ENCODE measurements at places on chromosomes 7 and 10.

- DNase-seq, result no peak
Observed at GRCh38 chr10:124450012-124450782, at the start of gene NKX1-2. TSS of gene NKX1-2 (minus strand) at chr10:124450035. CDS start at chr10:124449943, 92 bp downstream.

GRCh38 chr10:29895456-29895855 lies 163.9 kb downstream of the JCAD start:
- DNase-seq, result peak; percentile 48

DNA sequence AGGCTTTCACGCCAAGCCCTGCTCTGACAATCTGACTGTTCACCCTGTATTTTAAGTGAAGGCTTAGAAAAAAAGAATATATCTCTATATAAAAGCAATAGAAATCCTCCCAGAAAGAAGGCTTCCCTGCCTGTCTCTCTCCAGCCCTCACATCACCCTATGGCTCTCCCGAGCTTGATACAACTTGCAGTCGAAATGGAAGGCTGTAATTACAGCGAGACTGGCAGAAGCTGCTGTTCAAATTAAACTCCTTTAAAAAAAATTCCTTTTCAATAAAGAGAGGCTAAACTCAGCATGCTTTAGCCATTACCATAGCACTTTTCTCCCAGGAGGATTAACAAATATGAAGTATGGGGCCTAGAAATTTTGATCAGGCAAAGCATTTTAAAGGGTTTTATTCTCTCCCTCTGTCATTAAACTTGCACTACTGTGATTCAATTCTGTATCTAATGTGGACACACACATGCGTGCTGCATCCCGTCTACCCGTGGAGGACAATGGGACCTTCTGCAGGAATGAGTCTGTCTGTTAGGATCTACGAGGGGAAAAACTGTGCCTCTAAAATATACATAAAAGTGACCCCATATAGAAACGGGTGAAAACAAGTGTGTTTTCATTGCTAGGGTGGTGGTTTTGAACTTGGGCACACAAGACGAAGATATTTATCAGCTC lies 223.8 kb downstream of the USP6NL start:
- DNase-seq, result no peak

DNA sequence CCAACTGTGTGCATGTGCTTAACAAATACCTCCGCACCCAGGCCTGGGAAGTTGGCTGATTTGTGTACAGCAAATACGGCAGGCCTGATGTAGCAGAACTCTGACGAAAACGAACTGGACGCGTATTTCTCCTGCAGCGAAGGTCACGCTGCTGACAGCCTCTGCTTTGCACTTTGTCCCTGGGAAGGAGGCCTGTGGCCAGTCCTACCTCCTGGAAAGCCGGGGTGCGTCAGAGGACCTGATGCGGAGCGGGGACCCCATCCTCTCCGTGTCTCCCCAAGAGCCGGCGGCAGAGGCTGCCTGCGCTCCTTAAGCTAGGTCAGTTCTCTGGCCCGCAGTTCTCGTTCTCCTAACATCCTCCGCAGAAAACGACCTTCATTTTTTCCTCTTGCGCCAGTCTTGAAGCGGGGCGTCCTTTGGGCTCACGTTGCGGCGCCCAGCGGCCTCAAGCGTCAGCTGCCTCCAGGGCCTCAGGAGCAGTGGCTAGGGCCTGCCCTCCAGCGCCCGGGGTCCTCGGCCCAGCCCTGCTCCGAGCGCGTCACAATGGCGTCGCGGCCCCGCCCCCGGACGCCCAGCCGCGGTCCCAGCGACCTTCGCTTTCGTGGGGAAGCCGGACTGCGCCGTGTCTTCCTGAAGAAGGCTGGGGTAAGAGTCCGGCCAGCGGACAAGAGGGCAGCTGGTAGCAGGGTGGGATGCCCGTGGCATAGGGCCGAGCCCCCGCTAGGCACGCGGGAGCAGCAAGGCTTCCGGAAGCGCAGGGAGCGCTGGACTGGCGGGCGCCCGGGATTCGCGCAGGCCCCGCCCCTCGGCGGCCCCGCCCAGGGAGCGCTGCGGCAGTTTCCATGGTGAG lies at the start of gene ZNF487:
TSS of gene ZNF487 (plus strand) at position 821 of the 850 bp plus-strand sequence. CDS start 38,703 bp downstream, outside the sequence.
- DNase-seq, result peak; percentile 56

DNA sequence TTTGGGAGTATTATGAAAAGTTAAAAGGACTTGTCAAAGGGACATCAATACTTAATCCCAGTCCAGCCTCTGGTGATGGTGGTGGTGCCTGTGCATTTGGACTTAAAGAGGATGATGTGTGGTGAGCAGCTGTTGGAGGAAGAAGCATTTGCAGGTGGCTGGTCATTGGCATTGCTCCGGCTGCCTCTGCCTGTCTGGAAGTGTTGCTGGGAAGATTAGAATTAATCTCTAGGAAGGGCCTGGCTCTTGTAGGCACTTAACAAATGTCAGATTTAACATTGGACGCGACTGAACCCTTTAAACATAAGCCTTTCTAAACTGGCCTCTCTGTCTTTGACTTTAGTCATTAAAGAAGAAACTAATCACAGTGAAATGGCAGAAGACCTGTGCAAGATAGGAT lies 58.8 kb downstream of the FIGNL1 start:
- no peak for DNase-seq

- DNase-seq, result no peak
Observed at GRCh38 chr7:79529214-79529880, 75.9 kb upstream of the MAGI2 start.

GRCh38 chr7:114916261-114916892 lies 5.5 kb upstream of the MDFIC start:
- DNase-seq, result no peak

All from kidney epithelial cell (primary cell).